ENCODE measurements at places on chromosomes 4 and X.

GRCh38 chr4:155899891-155900290 is 3.6 kb upstream of the TDO2 start:
- DNase-seq = no peak

DNA sequence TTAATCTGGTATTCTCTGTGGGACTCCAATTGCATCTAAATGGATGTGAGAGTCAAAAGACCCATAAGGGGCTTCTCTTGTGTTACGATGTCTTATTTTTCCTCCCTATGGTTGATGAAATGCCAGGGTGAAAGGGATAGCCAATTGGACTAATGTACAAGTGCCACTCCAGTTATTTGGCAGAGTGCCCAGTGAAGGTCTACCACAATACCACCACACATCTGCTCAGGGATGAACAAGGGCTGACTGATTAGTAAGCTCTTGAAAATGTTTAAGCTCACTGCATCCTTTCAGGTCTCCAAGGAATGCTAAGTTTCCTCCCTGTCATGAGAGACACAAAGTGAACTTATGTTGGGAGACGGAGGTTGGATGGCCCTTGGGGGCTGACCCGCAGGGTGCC is 57.8 kb downstream of the HEPH start:
- no peak for DNase-seq

GRCh38 chr4:54098375-54098774 is 1.6 kb upstream of the GSX2 start:
- DNase-seq = no peak

DNA sequence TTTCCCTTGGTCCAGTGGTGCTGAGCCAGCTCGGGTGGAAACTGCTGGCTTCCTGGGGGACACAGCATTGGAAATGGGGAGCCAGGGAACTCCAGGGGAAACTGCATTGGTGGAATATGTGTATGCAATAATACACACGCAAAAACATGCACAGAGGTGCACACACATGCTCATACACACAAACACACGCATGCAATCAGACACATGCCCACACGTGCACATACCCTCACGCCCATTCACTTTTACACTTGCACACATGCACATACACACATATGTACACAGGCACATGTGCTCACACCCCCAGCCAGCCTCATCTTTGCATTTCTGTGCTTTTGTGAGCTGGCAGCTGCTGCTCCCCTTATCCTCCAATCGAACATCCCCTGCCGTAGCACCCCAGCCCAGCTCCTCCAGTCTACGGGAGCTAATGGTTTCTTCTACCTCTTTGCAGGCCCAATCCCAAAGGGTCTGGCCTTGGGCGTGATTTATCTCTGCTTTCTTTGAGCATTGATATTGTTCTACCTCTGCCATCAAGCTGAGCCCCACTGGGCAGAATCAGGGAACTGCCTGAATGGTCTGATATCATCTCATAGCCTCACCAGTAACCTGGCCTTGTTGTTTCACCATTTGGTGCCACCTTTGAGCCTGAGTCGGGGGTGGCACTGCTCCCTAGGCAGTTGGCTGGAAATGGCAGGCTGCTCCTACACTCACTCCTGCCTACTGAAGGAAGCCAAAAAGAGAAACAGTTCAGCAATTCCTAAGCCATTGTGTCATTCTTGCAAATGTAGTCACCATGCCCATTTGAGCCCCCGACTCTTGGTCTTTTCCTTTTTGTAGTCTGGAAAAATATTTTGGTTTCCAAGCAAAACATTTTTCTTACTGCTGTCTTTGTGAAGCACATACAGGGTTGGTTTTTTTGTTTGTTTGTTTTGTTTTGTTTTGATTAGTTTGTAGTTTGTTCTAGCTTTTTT is 104.4 kb upstream of the MAMLD1 start:
- no peak for DNase-seq

DNA sequence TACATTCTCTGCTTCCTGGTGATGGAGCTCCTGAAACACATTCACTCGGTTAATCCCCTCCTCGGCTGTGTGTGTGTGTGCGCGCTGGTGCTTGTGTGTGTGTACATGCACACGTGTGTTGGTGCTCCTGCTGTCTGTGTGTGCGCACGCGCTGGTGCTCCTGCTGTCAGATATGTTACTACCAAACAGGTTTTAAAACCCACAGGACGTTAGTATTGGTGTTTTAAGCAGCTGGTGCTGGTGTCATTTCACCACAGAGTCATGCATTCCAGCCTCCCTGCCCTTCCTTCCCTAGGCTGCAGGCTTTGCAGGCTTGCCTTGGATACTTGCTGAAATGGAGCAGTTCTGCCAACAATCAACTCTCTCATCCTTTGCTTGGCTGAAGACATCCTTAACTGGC is 48.1 kb upstream of the CPLX1 start:
- no peak for DNase-seq

DNA sequence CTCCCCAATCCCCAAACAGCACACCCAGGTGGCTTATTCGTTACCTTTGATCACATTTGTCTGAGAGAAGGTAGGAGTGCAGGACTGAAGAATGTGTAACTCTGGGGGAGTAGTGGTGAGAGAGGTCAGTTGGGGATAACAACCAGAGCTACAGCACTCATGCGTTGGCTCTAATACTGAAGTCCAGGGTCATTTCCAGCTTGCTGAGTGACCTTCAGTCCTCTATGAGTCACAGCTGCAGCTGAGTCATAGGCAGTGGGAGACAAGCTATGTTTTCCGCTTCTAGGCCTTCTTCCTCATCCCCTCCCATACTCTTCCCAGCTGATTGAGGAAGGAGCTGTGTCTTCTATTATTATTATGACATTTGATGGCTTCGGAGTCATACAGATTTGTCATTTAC is 31.6 kb upstream of the CT47C1 start:
- DNase-seq = no peak

DNA sequence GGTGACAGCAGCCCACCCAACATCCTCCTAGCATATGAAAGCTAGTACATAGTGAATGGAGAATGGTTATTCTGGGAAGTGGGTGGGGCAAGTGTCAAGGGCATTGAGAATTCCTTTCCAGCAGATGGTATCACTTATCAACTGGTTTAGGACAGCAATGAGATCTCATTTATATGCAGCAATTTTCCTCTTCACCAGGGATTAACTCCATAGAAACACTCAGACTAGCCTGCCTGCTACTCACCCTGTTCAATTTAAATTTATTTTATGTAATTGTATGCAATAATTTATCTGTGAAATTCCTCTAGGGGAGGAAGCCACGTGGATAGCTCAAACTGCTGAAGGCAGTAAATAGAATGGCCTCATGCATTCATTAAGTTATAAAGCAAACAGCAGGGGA is 101.6 kb upstream of the MID1IP1 start:
- no peak for DNase-seq

DNA sequence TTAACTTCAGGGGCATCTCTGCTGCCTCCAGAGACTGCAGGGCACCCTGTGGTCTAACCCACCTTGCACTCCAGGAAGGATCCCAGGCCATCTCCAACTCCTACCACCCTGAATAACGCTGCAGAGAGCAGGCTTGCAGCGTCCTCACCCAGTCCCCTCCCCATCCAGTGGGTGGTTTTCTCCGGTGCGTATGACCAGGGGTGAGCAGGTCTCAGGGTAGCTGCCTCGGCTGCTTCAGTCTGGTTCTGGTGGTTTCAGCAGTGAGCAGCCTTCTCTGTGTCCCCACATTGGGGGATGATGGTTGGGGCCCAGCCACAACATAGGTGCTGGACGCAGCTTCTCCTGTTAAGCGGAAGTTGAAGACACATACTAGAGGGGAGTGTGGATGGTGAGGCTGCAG is 38.6 kb upstream of the SORCS2 start:
- no peak for DNase-seq

DNA sequence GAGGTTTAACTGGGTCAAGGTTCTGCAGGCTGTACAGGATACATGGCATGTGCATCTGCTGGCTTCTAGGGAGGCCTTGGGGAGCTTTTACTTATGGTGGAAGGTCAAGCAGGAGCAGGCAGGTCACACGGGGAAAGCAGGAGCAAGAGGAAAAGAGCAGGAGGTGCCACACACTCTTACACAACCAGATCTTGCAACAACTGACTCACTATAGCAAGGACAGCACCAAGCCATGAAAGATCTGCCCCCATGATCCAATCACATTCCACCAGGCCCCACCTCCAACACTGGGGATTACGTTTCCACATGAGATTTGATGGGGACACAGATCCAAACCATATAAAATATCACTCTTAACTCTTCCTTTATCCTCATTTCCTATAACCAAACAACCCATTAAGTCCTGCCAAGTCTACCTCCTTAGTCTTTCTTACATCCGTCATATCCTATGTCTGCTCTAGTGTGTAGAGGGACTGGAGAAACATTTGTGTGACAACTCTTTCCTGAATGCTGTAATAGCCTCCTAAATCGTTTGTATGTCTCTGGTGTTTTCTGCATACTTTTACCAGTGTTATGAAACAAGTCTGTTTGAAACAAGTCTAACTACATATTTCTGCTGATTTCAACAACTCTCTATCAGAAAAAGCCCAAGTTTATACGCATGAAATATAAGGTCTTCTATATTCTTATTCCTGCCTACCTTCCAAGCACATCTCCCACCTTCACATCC is 8.3 kb upstream of the RAP2C start:
- no peak for DNase-seq

- no peak for DNase-seq
These were observed 36.2 kb downstream of the ARHGAP10 start for GRCh38 chr4:147768113-147768512.
